ENCODE measurements at places on chromosomes 4 and X. TPM values are rescaled to one million over a fixed set of nuclear protein-coding genes. Genes with fewer than 3 reads are reported as not detected.

GRCh38 chr4:108213723-108214122 lies 45.0 kb upstream of the LEF1 start:
- H3K4me1 ChIP-seq, result no peaks in the 10 kb centered on the region
- H3K36me3 ChIP-seq, result no peaks in the 10 kb centered on the region
- no peak overlapping the region for H3K4me3 ChIP-seq
- DNase-seq, result no peak
- H3K27me3 ChIP-seq, result no peaks in the 10 kb centered on the region

CXCL5 gene
- 0.18 TPM for total RNA-seq

GRCh38 chr4:147844781-147845180 lies 112.9 kb downstream of the ARHGAP10 start:
- no peak for DNase-seq
- H3K36me3 ChIP-seq, result no peaks in the 10 kb centered on the region
- H3K27ac ChIP-seq, result no peak overlapping the region
- peaks cover 60% of the 10 kb centered on the region for H3K4me1 ChIP-seq
- H3K4me3 ChIP-seq, result no peak overlapping the region

DNA sequence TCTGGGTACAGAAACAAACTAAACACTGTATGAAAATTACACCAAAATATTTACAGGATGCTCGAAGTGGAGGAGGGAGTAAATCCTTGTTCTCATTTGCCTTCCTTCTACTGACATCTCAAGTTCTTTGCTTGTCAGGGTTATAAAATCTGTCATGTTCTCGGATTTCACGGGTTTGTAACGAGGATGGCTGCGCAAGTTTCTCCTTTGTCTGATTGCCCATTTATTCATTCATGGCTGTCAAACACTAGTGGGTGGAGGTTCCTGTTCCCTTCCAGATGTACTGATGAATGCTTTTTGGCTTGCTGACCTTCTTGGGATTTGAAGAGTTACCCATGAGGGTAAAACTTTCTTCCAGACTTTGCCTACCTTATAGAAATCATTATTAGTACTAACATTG lies 206.9 kb downstream of the SPCS3 start:
- no peak overlapping the region for H3K27ac ChIP-seq
- H3K36me3 ChIP-seq, result no peaks in the 10 kb centered on the region
- H3K4me1 ChIP-seq, result no peaks in the 10 kb centered on the region

DNA sequence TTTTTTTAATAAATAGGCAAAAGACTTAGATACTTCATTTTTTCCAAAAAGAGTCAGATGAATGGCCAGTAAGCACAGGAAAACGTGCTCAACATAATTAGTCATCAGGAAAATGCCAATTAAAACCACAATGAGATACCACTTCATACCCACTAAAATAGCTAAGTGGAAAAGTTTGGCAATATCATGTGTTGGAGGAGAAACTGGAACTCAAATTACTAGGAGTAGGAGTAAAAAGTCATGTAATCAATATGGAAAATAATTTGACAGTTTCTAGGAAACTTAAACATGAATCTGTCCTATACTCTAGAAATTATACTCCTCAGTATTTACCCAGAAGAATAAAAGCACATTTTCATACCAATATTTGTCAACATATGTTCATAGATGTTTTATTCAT lies 449.8 kb downstream of the INPP4B start:
- no peaks in the 10 kb centered on the region for H3K27me3 ChIP-seq
- H3K4me1 ChIP-seq, result no peaks in the 10 kb centered on the region
- no peak for DNase-seq
- no peak overlapping the region for H3K4me3 ChIP-seq

GRCh38 chrX:133300591-133300990 lies 82.4 kb upstream of the TFDP3 start:
- no peak for DNase-seq
- no peaks in the 10 kb centered on the region for H3K36me3 ChIP-seq
- no peak overlapping the region for H3K4me3 ChIP-seq
- H3K27me3 ChIP-seq, result no peaks in the 10 kb centered on the region
- H3K27ac ChIP-seq, result no peak overlapping the region

DNA sequence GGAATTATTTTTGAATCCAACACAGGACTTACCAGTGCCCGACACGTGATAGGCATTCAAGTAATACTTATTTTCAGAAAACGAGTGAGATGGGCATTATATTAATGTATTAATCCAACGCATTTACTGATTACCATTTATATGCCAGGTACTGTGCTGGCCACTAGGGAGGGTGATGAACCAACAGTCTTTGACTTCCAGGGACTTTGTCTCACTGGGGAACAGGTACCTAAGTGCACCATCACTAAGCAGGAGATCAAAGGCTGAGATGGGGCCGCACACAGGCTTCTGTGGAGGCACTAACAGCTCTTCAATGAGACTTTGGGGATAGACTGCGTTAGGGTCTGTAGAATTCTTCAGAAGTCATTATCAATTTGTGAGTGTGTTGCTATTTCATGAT lies 5.7 kb upstream of the TADA2B start:
- no peak for DNase-seq
- peaks cover 3% of the 10 kb centered on the region for H3K36me3 ChIP-seq
- H3K27ac ChIP-seq, result no peak overlapping the region

DNA sequence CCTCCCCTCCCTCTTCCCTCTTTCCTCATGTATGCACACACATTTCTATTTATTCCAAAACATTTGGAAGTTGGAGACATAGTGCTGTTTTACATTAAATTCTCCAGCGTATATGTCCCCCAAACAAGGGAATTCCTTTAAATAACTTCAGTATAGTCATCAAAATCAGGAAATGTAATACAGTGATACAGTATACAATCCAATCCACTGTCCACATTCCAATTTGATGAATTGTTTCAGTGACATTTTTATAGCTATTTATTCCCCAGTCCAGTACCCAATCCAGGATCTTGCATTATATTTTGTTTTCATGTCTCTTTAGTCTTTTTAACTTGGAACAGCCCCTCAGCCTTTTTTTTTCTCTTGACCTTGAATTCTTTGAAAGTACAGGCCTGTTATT lies 233.0 kb downstream of the DKK2 start:
- H3K27ac ChIP-seq, result no peak overlapping the region
- no peak for DNase-seq
- no peak overlapping the region for H3K4me3 ChIP-seq
- H3K36me3 ChIP-seq, result no peaks in the 10 kb centered on the region
- H3K27me3 ChIP-seq, result no peaks in the 10 kb centered on the region

AADAT gene
- 0.33 TPM for total RNA-seq

GRCh38 chr4:79502081-79502480 lies 94.1 kb upstream of the GK2 start:
- H3K4me3 ChIP-seq, result no peak overlapping the region
- no peak overlapping the region for H3K27ac ChIP-seq
- no peak for DNase-seq

DNA sequence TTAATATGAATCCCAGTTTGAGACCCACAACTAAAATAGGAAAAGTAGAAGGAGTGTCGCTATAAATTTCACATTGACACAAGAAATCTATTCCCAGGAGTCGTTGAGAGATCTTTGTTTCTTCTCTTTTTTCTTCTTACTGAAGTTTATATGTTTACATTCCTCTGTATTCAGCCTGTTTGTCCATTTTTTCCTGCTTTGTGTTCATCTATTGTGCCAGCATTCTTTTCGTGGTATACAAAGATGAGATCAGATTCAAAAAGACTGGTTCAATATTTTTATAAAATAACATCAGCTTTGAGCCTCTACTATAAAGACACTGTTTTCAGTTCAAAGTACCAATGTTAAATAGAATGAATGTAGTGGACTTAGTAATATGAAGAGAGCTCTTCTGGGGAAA lies 95.4 kb upstream of the MYOZ2 start:
- H3K36me3 ChIP-seq, result no peaks in the 10 kb centered on the region
- no peak overlapping the region for H3K4me3 ChIP-seq
- peaks cover 70% of the 10 kb centered on the region for H3K4me1 ChIP-seq
- H3K27me3 ChIP-seq, result no peaks in the 10 kb centered on the region

- no peak overlapping the region for H3K4me3 ChIP-seq
- no peaks in the 10 kb centered on the region for H3K27me3 ChIP-seq
- no peaks in the 10 kb centered on the region for H3K36me3 ChIP-seq
- no peak for DNase-seq
- peaks cover 23% of the 10 kb centered on the region for H3K4me1 ChIP-seq
- no peak overlapping the region for H3K27ac ChIP-seq
Measured at GRCh38 chr4:140081641-140082390, 72.2 kb downstream of the MAML3 start.

PAK3 gene
- 0.26 TPM for total RNA-seq

GRCh38 chr4:57501720-57502119 lies 391.5 kb upstream of the IGFBP7 start:
- H3K36me3 ChIP-seq, result no peaks in the 10 kb centered on the region
- no peak overlapping the region for H3K4me3 ChIP-seq

TDO2 gene
- 0.62 TPM for total RNA-seq

- peaks cover 11% of the 10 kb centered on the region for H3K4me1 ChIP-seq
- no peak for DNase-seq
- no peaks in the 10 kb centered on the region for H3K36me3 ChIP-seq
Measured at GRCh38 chrX:130878350-130879341, 24.4 kb downstream of the ENOX2 start.

GRCh38 chr4:138633580-138633904 lies 382.0 kb upstream of the NOCT start:
- no peak overlapping the region for H3K27ac ChIP-seq
- no peaks in the 10 kb centered on the region for H3K36me3 ChIP-seq
- H3K4me3 ChIP-seq, result no peak overlapping the region

ANKRD17 gene
- 40.8 TPM for total RNA-seq

DNA sequence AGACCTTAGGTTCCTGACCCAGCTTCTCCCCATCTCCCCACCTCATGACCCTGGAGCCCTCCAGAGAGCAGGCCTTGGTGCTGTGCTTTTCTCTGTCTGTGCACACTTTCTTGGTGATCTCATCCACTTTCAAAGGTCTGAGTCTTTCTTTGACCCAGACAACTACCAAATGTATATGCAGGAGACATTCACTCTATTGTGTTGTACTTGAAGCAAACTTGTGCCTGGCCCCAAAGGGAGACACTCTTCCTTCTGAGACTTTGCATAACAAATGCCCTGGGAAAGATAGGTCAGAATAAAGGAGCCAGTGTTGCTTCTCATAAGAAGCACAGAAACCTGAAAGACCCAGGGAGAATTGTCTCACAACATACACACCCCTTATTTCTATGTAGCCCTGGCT lies 54.3 kb upstream of the TLR2 start:
- H3K27ac ChIP-seq, result no peak overlapping the region
- H3K27me3 ChIP-seq, result no peaks in the 10 kb centered on the region
- peaks cover 92% of the 10 kb centered on the region for H3K36me3 ChIP-seq
- no peak for DNase-seq
- no peaks in the 10 kb centered on the region for H3K4me1 ChIP-seq

GRCh38 chr4:122764821-122765215 lies 32.3 kb downstream of the BBS12 start:
- H3K27ac ChIP-seq, result no peak overlapping the region
- no peaks in the 10 kb centered on the region for H3K36me3 ChIP-seq
- H3K27me3 ChIP-seq, result no peaks in the 10 kb centered on the region
- no peak for DNase-seq
- peaks cover 4% of the 10 kb centered on the region for H3K4me1 ChIP-seq

DNA sequence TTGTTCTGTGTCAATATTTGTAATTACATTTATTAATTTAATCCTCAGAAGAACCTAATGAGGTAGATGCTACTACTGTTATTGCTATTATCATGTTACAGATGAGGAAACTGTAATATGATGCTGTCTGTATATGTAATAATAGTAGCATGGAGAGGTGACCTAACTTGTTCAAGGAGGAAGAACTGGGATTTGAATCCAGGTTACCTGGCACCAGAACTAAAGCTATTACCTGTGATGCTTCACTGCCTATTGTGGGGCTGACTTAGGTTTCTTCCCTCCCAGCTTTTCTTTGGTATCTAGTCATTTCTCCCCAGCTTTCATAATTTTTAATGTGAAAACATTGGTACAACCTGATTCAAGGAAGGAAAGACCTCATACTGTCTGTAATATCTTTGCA lies 43.6 kb downstream of the RAPGEF2 start:
- no peak overlapping the region for H3K4me3 ChIP-seq
- no peak for DNase-seq
- no peaks in the 10 kb centered on the region for H3K27me3 ChIP-seq
- H3K36me3 ChIP-seq, result no peaks in the 10 kb centered on the region

DNA sequence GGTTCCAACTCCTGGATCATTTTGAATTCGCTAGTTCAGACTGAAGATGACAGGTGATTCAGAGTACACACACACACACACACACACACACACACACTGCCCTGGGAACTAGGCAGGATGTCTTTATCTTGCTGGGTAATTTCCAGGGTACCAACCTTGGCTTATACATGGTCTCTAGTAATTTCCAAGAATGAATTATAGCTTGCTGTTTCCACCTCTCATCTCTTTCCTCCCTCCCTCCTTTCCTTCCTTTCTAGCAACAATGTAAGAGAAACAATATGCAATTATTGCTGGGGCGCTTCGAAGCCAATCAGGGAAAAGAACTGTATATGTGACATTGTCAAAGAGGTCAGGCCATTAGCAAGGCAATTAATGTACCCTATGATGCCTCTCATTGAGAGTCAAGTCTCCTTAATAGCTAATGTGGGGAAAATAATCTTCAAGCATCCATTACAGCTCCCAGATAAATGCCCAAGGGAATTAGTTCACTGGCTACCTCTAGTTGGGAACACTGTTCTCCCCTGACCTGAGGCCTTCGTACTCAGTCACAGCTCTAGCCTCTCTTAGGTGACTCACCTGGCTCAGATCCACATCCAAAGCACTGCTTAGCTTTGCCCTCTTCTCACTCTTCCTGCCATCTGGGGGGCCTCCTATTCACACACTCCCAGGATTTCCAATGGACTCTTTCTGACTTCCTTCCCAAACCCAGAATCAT lies 311.5 kb downstream of the PPP1R2C start:
- H3K36me3 ChIP-seq, result no peaks in the 10 kb centered on the region
- H3K4me3 ChIP-seq, result no peak overlapping the region
- no peaks in the 10 kb centered on the region for H3K4me1 ChIP-seq
- no peak for DNase-seq
- no peaks in the 10 kb centered on the region for H3K27me3 ChIP-seq

GRCh38 chr4:1215141-1216075 lies 33.5 kb downstream of the CTBP1 start:
- H3K27ac ChIP-seq, result no peak overlapping the region
- DNase-seq, result no peak
- H3K4me3 ChIP-seq, result no peak overlapping the region
- H3K36me3 ChIP-seq, result no peaks in the 10 kb centered on the region

GAGE1 gene
- not detected for total RNA-seq

GRCh38 chrX:97400492-97400891 lies 516.8 kb downstream of the RPA4 start:
- no peak overlapping the region for H3K4me3 ChIP-seq
- H3K27ac ChIP-seq, result no peak overlapping the region
- no peak for DNase-seq
- H3K27me3 ChIP-seq, result no peaks in the 10 kb centered on the region
- no peaks in the 10 kb centered on the region for H3K36me3 ChIP-seq
- H3K4me1 ChIP-seq, result no peaks in the 10 kb centered on the region

TMEM154 gene
- 1.2 TPM for total RNA-seq

- H3K4me1 ChIP-seq, result no peaks in the 10 kb centered on the region
- H3K36me3 ChIP-seq, result no peaks in the 10 kb centered on the region
- no peak overlapping the region for H3K27ac ChIP-seq
- no peak overlapping the region for H3K4me3 ChIP-seq
- H3K27me3 ChIP-seq, result no peaks in the 10 kb centered on the region
Measured at GRCh38 chr4:91116861-91117260, 989.7 kb downstream of the CCSER1 start.

Data from gastrocnemius medialis (tissue), 4 donors.